Kasumi-1 (cell line): ENCODE measurements at places on chromosomes 3 and 15.

DNA sequence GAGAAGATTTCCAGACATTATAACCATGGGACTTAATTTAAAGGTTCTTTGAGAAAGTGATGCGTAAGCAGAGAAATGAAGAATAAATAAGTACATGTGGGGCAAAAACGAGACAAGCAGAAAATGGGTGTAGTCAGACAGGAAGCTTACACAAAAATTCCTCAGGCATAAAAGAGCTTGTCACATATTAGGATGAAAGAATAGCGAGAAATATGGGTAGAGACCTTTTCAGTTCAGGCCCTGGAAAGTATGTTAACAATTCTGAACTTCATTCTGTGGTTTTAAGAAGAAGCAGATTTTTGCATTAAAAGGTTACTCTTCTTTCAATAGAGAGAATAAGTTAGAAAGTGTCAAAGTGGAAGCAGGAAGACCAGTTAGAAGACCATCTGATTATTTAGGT is 352.4 kb downstream of the ROBO1 start:
- DNase-seq, result no peak

DNA sequence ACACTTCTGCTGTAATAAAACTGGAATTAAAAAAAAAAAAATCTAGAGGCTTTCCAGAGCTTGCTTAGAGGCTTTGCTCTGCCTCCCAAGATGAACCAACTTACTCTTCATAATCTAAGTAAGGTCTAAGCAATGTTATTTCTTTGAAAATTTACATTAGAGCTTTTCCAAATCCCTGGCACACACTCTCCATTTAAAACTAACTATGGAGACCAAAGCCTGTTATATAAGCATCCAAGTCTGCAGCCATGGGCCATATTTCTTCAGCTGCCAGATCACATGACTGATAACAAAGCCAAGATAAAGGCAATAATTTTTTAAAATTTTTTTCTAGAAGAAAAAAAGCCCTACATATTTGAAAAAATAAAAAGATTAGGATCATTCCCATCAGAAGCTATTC is 55.0 kb upstream of the ARHGEF3 start:
- DNase-seq, result no peak

DNA sequence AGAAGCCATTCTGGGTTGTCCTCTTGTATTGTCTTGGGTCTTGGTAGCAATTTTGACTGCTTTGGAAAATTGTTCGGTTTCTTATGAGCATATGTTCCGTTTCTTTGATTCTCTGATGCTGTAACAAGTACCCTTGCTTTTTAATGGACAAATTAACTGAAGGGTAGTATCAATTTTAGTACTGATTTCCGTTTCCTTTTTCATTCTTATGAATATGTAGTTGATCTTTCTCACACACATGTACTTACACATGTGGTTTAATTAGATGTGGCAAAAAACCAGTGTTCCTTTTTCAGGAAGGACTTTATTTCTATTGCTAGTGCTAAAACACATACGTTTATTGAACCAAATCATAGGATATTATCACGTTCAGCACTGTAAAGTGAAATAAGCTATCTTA is 119.1 kb downstream of the TCF12 start:
- no peak for DNase-seq

DNA sequence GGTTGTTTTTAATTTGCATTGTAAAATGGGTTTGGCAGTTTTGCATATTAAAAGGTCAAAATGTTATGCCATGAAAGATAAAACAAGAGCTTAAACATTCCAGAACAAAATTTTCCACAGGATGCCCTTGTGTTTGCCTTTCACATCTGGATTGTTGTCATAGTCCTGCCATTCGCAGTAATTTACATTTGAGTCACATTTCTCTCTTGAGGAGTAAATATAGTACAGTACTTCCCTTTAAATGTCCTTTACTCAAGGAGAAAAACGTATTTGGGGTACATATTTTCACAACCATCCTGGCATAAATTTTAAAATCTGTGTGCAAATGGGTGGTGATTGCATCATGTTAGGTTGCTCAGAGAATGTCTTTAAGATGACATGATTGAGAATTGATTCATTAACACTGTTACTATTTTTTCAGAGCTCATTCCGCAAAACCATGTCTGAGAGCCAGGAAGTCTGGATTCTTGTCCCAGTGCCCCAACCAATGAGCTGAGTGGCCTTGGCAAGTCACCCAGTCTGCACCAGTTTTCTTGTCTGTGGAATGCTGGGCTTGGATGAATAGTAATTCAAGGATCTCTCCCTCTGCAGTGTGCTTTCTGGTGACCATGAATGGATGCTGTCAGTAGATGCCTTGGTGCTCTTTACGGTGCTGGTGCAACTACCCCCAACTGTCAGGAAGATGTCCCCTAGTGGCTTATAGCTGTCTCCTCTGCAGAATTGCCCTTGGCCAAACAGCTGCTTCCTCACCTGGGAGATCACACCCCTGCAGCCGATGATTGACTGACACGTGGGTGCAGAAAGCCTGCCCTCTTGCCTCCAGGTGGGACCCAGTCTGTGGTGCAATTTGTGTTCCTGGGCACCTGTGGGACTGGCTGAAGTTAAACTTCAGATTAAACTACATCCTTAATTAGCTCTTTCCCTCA is 43.0 kb downstream of the ABHD5 start:
- DNase-seq, result no peak

DNA sequence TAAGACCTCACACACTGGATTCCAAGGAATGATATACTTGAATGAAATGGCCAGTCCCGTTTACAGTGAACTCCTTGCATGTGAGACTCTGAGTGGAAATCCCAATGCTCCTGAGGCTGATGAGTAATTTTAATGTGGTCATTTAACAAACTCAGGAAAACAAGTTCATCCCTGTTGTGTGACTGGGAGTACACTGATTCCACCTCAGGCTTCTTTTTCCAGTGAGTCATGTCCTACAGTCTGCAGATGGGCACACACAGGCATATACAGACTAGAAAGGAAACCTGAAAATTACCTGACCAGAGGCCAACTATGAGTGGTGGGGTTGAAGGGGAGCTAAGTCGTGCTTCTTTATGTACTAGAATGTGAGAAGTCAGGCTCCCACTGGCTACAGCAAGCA is 5.8 kb downstream of the SQOR start:
- no peak for DNase-seq

DNA sequence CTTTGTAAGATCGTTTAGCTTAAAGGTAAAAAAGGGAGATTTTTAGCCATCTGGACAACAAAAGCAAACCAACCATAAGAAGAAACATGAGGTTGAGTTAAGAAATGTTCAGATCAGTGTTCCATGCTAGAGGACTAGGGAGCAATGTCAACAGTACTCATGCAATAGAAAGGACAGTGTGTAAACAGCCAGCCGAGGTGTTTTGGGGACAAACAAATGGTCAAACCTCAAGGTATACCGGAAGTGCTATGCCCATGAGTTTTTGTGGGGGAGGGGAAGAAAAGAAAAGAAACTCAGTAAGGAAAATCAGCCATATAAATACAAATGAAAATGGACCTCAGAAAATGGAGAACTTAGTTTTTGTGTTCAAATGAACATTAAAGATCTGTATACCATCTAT is 289.5 kb upstream of the GRM7 start:
- DNase-seq, result no peak

- peak; percentile 73 for DNase-seq
Measured at GRCh38 chr15:65318870-65319356, 14.4 kb downstream of the RNU5B-1 start.

DNA sequence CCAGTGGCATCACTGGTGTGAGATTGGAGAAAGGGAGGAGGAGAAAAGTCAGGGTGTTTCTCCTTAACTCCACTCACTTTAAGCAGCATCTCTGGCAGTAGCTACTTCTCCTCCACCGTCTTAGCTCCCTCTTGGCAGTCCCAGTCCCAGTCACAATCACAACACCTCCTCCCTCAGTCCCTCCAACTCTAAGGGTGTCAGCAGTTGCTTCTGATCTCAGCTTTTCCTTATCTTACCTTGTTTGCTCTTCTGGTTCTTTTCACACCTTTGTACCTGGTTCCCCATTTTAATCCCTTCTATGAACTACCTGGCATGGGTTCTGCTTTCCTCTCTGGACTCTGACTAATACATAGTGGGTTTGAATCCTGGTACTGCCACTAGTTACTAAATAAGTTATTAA is 188.3 kb upstream of the CTDSPL start:
- DNase-seq, result no peak

GRCh38 chr3:130242850-130243569 is 102.5 kb upstream of the COL6A5 start:
- DNase-seq, result peak; percentile 46

DNA sequence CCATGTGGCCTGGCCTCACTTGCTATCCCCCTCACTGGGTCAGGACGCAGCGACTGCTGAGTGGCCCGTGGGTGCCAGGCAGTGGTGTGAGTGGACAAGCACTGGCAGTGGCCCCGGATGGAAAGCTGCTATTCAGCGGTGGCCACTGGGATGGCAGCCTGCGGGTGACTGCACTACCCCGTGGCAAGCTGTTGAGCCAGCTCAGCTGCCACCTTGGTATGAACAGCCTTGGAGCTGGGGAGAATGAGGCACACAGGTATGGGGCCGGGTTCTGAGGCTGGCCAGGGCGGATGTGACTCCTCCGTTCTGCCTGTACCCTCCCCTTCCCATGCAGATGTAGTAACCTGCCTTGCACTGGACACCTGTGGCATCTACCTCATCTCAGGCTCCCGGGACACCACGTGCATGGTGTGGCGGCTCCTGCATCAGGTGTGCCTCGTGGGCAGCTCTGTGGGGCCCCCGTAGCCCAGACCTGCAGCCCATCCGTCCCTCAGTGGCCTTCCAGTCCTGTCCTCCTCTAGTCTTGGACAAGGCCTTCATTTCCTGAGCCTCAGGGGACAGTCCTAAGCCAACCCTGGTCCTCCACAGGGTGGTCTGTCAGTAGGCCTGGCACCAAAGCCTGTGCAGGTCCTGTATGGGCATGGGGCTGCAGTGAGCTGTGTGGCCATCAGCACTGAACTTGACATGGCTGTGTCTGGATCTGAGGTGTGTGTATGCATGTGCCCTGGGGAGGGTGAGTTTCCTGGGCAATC is 28.2 kb downstream of the NBEAL2 start:
- no peak for DNase-seq

GRCh38 chr15:28094732-28095521 is 4.2 kb downstream of the OCA2 start:
- DNase-seq, result no peak

GRCh38 chr15:45118996-45119395 is 4.9 kb downstream of the DUOXA2 start:
- no peak for DNase-seq

DNA sequence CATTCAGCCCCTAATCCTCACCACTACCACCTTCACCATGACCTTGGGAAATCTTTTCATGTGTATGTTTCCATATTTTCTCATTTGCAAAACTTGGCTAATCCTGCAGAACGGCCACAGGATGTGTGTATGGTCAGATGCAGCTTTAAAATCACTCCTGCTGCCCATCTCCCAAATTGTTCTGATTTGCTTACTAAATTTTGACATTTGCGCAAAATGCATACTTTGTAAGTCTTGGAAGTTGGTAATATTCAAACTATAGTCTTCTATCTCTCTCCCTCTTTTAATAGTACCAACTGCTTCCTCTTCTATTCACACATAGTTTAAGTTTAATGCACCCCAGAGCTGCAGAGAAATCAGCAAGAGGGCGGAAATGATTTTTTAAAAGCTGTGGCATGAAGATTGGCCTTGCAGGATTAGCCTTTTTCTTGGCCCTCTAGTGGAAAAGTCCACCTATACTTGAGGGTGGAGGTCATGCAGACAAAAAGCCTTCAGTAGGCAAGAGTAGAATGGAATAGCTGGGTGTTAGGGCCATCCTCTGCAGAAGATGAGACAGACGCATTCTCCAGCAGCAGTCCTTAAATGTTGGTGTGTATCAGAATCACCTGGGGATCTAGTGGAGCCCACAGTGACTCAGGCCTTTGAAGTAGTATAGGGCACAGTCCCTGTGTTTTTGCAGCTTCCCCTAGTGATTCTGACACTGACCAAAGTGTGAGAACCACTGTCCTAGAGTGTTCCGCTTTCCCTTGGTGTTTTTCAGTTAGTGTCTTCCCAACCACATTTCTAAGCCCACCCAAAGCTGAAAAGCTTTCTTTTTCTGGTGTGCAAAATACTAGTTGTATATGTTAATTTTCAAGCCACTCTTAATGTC is 181.7 kb downstream of the CHST2 start:
- DNase-seq, result no peak

DNA sequence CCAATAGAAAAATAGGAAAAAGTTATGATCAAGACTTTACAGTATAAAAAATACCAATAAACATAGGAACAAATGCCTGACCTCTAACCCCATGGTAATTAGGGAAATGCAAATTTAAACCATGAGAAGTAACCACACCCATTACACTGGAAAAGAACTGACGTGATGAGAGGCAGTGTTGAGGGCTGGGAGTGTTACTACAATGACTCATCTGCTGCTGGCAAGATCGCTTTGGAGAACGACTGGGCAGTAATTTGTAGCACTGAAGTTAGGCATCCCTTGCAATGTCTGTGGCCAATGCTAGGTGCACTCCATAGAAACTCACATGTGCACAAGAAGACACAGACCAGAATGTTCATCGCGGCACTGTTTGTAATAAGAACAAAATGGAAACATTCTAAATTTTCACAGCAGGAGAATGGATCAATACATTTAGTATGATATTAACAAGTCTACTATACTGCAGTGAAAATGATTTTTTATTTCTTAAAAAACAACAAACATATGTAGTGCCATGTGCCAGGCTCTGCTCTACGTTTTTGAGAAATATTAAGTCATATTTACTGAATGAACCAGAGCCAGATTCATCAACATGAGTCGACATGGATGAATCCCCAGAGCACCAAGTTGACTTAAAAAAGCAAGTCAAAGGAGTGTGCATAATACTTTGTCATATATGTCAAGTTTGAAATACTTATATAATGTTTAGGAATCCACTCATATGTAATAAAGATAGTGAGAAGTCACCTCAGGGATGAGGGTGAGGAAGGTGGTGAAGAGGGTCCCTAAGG is 37.6 kb upstream of the EPHB3 start:
- DNase-seq, result peak; percentile 72

DNA sequence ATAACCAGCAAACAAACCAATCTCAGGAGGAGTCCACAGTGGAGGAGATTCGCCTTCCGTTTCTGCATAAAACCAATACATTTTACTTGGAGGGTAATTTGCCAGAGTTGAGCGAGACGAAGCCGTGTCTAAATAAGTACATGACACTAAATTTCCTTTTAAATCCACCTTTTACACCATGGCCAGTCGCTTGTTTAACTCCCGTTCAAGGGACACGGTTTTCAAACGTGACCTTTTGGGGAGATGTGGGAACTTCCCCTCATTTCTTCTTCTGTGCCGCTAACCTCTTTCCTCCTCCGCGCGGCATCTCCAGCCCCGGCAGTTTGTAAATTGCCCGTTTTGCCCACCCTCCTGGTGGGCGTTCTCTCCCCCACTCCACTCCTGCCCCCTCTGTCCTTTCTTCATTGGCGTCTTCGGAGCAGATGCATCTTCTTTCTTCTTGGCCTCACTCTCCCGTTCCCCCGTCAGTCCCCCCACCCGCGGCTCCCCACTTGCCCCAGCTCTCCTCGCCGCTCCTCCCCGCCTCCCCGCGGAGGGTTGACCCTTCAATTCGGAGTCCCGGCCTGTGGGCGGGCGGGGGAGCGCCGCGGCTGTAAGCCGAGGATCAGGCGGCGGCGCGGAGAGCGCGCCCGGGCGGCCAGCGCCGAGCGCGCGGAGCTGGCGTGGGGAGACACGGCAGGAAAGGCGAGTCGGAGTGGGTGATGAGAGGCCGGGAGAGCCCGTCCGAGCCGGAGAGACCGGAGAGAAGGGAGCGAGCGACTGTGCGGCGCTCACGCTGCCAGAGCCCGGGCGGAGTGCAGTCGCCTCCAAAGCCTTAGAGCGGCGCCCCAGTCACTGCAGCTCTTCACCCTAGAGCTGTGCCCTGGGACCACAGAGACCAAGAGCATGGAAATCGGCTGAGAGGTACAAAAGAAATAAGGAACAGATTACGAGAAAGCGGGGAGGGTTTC is at the start of gene NLGN1:
Gene NLGN1, plus strand, starts transcription at position 584 of the 950 bp plus-strand sequence.
- peak; percentile 32 for DNase-seq
